Non-pigmented ciliary epithelial cell (primary cell): ENCODE measurements at places on chromosomes 11 and 22.

- no peak for DNase-seq
Measured at GRCh38 chr11:131408025-131408640, 37.7 kb downstream of the NTM start.

GRCh38 chr22:19517919-19518611 is 6.1 kb downstream of the CLDN5 start:
- DNase-seq: no peak

GRCh38 chr11:102577182-102577581 is 46.6 kb upstream of the MMP7 start:
- no peak for DNase-seq

DNA sequence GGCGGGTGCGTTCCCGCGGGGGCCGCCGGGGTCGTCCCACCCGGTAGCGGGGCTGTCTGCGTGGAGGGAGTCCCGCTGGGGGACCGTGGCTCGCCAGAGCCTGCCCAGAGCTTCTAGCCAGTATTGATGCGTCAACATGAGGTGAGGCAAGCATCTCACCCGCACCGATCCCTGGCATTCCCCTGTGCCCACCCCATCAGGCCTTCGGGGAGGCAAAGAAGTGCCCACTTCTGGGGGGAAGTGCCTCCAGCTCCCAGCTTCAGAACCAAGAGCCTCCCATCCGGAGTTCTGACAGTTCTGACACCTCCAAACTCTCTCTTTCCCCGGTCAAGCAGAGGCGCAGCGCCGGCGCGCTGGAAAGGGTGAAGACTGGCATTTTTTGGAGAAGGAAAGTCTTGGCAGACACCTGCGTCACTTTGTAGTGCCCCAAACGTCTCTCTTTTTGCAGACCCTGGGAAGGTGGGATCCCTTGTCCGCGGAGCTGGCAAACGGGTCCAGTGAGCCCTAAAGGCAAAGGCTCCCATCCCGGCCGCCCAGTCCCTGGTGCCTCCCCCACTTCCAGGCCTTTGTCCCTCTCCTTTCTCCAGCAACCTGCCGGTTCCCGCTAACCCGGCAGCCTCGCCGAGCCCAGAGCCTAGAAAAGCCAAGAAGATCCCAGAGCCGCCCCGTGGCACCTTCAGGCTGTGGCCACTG is 3.2 kb upstream of the PAX6 start:
- DNase-seq: no peak

- DNase-seq: no peak
Measured at GRCh38 chr11:3954448-3955298, 99.2 kb downstream of the STIM1 start.

- no peak for DNase-seq
Measured at GRCh38 chr11:111548525-111548924, 8.0 kb downstream of the LAYN start.

- no peak for DNase-seq
Measured at GRCh38 chr11:73163638-73164174, 21.6 kb upstream of the FCHSD2 start.

DNA sequence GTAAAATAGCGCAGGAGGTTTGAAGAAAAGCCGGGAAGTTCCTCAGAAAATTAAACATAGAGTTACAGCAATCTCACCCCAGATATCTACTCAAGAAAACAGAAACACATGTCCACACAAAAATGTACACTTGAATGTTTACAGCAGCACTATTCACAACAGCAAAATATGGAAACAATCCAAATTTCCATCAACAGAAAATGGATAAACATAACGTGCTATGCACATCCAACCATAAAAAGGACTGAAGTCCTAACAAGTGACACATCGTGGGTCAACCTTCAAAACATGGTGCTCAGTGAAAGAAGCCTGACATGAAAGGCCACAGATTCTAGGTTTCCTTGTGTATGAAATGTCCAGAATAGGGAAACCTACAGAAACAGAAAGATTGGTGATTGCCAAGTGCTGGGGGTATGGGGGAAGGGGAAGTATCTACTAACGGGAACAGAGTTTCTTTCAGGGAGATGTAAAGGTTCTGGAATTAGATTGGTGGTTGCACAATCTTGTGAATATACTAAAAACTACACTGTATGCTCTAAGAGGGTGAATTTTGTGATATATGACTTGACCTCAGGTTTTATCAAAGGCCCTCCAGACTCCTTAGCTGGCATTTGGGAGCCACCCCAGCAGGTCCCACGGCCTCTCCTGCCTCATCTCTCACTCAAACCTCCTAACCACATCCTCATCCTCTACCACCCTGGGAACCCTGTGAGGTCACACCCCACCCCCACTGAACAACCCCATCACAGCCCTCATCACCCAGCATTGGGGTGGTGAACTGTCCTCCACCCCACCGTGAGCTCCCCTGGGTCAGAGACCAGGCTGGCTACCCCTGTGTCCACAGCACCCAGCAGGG is 69.2 kb upstream of the PRR5 start:
- no peak for DNase-seq

GRCh38 chr11:82864268-82864667 is 36.0 kb downstream of the PRCP start:
- no peak for DNase-seq

- DNase-seq: no peak
Measured at GRCh38 chr11:134574425-134574824, 162.4 kb upstream of the B3GAT1 start.

GRCh38 chr11:87660926-87661660 is 514.1 kb downstream of the RAB38 start:
- no peak for DNase-seq
